ENCODE measurements at places on chromosomes 11 and 22.

DNA sequence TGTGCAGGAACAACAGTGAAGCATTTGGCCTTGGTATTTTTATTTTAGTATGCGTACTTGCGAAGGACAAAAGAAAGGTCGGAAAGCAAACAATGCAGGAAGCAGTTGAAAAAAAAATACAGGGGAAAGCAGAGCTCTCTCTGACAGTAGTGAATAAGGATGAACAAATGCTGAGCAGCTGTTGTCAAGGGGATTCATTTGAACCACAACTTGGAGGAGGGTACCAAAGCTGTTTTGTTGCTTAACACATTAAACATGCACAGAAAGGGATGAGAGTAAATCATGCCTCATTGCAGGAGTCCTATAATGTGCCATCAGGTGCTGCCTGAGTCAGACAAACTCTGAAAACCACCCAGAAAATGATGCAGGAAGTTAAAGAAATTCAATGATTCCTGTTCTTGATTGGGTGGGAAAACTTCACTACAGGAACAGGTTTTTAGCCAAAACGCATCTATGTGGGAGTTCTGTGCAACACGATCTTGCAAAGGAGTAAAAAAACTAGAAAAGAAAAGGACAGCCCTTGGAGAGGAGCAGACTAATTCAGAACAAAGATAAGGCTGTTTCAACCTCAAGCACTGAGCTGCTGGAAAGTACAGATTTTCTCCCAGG is 2113.5 kb downstream of the LRRC4C start:
- no peak for DNase-seq

- DNase-seq, result no peak
Observed at GRCh38 chr11:22577854-22578253, 47.8 kb downstream of the FANCF start.

- no peak for DNase-seq
Observed at GRCh38 chr22:19537941-19538488, 13.8 kb upstream of the CLDN5 start.

DNA sequence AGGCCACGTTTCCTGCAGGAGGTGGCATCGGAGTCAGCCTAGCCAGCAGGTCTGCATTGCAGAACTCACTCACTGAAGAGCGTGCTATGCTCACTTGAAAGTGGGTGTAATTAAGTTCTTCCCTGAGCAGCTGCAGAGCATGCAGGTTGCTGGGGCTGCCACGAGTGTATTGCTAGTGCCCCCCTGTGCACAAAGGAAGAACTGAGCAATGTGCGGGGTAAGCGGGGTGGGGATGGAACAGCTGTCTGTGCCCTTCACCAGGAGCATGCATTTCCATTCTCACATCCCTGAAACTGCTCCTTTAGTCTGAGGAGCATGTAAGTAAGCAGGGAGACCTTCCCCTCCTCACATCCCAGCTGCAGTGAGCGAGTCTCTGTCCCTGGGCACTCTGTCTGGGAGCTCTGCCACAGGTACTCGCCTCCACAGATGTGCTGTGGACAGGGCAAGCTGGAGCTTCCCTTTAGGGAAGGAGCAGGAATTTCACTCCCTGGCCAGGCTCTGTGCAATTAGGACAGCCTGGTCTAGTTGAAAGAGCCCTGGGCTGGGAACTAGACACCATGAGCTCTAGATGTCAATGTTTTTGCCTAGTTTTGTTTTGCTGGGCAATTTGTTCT is 1031.8 kb downstream of the NTM start:
- DNase-seq, result no peak

DNA sequence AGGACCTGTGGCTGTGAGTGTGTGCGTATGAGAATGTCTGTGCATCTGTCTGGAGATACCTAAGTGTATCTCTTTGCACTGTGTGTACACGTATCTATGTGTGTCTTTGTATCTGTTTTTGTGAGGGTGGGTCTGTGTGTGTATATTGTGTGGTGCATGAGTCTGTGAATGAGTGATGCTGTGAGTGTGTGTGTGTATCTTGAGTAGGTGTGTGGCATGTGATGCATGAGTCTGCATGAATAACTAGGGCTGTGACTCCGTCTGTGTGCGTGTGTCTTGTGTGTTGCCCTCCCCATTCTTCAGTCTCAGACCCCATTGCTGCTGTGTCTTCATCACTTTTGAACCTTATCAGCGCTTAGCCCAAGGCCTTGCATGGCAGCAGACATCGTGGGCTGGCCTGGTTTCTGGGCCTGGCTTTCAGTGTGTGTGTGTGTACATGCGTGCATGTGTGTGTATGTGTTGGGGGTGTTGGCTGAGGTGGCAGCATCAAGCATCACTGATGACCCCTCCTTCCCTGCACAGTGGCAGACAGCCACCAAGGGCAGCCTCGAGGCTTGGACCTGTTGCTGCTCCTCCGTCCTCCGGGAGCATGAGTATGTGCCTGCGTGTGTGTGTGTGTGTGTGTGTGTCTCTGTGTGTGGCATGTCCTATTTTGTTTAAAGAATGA is 1.4 kb downstream of the SGSM1 start:
- DNase-seq, result no peak

- DNase-seq, result no peak
Observed at GRCh38 chr11:65589444-65590239, 6.0 kb downstream of the KCNK7 start.

Measured in stimulated activated CD8-positive, alpha-beta memory T cell treated with anti-CD3 and anti-CD28 coated beads, Interleukin-2, amount 100 ng/mL, for 1 hour (primary cell).